Hematopoietic multipotent progenitor cell treated with erythropoietin and hydrocortisone succinate and interleukin-3 and kit ligand, for 4 days (in vitro differentiated cells): ENCODE measurements at places on chromosomes 12 and 14.

DNA sequence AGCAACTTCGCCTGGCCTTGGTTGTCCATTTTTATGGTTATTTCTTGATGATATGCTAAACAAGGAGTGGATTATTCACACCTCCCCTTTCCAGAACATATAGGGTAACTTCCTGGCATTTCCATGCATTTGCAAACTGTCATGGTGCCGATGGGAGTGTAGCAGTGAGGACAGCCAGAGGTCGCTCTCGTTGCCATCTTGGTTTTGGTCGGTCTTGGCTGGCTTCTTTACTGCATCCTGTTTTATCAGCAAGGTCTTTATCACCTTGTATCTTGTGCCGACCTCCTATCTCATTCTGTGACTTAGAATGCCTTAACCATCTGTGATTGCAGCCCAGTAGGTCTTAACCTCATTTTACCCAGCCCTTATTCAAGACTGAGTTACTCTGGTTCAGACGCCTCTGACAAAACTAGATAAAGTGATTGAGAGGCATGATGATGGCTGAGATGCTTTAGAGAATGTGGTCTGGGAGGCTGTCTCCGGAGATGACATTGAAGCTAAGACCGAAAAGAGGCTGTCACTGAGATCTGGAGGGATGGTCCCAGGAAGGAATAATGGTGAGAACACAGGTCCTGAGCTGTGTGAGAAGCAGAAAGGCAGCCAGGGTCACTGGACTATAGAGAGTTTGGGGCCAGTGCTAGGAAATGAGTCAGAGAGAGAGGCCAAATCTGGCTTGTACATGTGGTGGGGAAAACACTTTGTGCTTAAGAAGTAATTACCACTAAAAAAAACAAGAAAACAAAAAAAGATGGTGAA is 2.9 kb downstream of the GLT1D1 start:
- no peak for DNase-seq

- DNase-seq, result no peak
Observed at GRCh38 chr12:18261906-18262305, 588 bp downstream of the PIK3C2G start.

DNA sequence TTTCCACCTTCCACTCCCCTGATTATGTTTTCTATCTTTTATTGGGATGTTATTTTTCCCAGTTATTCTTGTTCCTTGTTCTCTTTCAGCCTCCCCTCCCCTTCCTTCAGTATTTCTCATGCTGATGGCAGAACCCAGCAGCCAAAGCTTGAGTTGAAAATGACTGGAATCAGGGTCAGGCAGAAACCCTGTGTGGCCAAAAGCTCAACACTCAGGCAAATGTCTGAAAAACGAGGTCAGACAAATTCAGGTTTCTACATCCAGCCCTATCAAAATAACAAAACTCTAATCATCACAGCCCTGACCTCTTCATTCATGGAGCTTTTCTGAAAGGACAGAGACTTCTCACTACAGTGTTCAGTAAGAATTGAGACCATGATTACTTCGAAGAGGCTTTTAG is 134.6 kb downstream of the PTPRR start:
- DNase-seq, result no peak

GRCh38 chr14:71467361-71467811 is 464.8 kb upstream of the RGS6 start:
- DNase-seq, result no peak

- DNase-seq, result no peak
Observed at GRCh38 chr14:90521084-90521929, 124.5 kb downstream of the CALM1 start.

DNA sequence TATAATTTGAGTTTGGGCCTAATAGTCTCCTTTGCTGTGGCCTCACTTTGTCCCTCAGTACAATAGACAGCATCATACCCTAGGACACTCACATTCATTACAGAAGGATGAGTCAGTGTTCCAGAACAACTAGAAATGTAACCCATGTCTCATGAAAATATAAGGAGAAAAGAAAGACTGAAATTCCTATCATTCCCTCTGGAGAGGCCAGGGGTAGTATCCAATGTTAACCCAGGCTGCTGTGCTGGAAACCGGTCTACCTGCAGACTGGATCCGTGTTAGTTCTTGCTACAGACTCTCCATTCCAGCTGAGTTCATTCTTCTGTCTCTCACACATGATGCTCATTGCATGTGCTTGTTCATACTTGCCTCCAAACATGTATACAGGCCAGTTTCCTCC is 75.8 kb upstream of the HOXC13 start:
- no peak for DNase-seq

GRCh38 chr12:102564026-102564425 is 83.7 kb upstream of the IGF1 start:
- DNase-seq, result no peak

DNA sequence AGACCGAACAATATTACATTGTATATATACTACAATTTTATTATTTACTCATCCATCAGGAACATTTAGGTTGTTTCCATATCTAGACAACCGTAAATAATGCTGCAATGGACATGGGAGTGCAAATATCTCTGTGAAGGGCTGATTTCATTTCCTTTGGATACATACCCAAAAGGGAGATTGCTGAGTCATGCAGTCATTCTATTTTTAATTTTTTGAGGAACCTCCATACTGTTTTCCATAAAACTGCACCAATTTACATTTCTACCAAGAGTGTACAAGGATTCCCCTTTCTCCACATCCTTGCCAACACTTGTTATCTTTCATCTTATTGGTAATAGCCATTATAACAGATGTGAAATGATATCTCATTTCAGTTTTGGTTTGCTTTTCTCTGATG is 84.7 kb downstream of the SLC41A2 start:
- DNase-seq, result peak; percentile 10

DNA sequence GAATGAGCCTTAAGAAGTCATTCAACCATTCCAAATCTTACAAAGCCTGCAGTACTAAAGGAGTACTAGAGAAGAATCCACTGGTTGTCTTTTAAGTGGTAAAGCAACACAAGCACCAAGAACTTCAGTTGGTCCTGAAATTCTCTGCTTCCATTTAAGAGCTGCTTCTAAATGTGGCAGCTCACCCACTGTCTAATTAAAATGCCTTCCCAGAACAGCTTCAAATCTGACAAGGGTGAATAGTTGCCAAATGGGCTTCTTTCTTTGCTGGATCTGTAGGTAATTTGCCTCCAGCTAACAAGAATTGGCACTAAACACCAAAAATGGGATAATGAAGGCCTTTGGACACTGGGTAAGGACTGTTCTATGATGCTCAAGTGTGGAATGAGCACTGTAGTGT is 72.2 kb upstream of the NAP1L1 start:
- DNase-seq, result no peak

GRCh38 chr12:131720921-131721320 is 10.0 kb downstream of the SFSWAP start:
- no peak for DNase-seq

DNA sequence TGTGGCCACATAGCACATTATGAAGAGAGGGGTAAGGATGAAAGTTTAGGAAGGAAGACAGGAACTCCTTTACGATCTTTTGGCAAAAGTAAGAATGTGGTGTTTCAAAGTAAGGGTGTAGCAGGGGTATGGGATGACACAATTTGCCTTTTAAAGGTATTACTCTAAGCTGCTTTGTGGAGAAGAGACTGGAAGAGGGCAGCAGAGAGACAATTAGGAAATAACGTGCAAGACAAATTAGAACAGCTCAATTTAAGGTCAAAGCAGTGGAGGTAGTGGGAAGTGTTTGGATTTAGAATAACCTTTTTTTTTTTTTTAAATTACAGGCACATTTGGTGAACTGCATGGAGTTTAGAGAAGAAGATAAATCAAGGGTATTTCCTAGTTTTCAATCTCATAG is 342.6 kb downstream of the NOVA1 start:
- DNase-seq, result peak; percentile 42

DNA sequence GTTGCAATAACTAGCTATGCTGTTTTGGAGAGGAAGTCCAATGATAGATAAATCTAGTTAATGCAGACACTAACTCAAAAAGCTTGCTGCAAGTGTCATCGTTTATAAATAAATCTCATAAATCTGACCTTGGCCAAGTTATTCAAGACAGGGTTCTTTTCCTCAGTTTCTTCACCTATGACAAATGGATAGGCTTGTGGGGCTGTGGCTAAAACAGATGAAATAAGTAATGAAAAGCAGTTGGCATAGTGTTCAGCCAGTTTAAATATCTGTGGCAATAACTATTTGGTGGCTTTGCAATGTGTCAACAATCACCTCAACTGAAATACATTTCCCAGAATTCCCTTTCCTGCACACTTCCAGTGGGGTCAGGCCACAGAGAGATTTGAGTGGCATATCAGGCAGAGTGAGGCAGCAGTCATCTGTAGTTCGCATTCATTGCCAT is 169.9 kb downstream of the DYRK2 start:
- no peak for DNase-seq

DNA sequence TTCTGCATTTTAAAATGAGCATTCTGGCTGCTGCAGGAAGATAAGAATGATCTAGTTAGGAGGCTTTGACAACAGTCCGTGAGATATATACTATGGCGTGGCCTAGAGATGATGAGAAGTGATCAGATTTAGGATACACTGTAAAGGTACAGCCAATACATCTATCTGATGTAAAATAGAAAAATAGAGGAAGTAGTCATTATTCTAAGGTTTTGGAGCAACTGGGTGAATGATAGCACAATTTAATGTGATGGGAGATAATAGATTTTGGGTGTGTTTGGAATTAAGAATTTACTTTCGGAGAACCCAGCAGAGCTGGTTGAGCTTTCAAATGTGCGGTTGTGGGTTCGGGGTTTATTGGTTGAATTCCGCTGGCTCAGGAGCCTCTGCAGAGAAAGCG is at the start of gene ANP32D:
Gene ANP32D, plus strand, starts transcription at position 301 of the 400 bp plus-strand sequence. CDS start 106 bp downstream, outside the sequence.
- no peak for DNase-seq

DNA sequence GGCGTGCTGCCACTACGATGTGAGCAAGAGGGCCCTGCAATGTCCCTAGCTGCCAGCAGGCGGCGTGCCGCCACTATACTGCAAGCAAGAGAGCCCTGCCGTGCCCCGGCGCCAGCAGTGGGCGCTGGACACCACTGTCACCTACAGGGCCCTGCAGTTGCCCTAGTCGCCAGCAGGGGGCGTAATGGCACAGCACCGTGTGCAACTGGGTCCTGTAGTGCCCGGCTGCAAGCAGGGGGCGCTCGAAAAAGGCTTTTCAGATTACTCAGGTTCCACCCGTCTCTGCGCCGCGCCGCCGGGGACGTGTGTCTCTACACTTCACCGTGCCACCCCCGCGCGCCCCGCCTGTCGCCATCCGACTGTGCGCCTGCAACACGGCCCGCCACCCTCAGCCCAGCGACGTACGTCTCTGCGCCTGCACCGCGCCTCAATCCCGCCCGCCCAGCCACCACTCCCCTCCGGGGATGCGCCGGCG is 1356.9 kb downstream of the TMEM121 start:
- peak; percentile 41 for DNase-seq

GRCh38 chr14:71108398-71109119 is 201.3 kb downstream of the PCNX1 start:
- no peak for DNase-seq

DNA sequence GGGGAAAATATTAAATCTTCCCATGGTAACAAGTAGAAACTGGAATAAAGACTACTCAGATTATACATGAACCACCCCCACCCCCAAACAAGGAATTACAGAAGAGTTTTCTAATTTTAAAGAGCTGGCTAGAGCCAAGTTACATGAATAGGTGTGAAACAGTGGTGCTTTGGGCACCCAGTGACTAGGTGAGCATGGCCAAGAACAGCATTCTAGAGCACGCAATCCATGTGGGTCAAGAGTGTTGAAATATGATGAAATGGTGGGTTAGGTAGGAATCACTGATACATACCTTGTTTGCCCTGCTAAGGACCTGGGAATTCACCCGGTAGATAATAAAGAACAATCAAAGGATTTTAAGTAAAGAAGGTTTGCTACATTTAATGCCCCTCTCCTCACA is 118.1 kb upstream of the SLCO1C1 start:
- no peak for DNase-seq
